ENCODE measurements at places on chromosomes 5 and 9.

GRCh38 chr9:33446240-33446945 is 1.0 kb downstream of the AQP3 start:
- DNase-seq = peak; percentile 78

GRCh38 chr5:76482984-76483383 is 79.9 kb downstream of the IQGAP2 start:
- DNase-seq = no peak

- no peak for DNase-seq
Measured at GRCh38 chr5:104538734-104539133, 976.1 kb upstream of the NUDT12 start.

DNA sequence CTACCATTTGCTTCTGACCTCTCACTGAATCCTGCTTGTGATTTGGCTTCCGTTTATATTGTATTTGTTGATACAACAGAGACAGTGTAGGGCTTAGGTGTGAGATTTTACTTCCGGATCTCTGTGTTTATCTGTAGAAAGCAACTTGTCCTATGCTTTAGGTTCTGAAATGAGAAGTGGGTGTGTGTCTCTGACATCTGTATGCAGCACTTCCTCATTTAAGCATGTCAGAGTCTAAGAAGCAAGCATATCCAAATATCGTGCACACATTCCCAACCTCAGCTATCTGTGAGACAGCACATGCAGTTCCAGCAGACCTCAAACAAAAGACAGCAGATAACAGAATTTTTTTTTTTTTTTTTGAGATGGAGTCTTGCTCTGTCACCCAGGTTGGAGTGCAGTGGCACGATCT is 16.3 kb downstream of the KLF9 start:
- DNase-seq = peak; percentile 53

- no peak for DNase-seq
Measured at GRCh38 chr5:179271821-179272325, 73.4 kb downstream of the ADAMTS2 start.

GRCh38 chr9:127974769-127975261 is 6.0 kb downstream of the EEIG1 start:
- no peak for DNase-seq

DNA sequence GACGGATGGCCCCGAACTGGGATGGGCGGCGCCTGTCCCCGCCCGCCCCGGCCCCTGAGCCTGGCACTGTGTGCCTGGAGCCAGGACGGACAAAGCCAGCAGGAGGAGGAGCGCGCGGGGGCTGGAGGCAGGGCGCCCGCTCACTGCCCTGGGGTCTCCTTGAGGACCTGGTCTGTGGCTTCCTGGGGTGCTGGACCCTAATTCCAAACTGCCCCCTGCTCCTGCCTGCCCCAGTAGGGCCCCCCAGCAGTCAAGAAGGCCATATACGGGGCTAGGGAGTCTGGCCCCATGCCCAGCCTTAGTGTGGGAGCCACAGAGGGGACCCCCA is 29.2 kb upstream of the RXRA start:
- no peak for DNase-seq
